ENCODE measurements at places on chromosomes 13 and 19. TPM values are rescaled to one million over a fixed set of nuclear protein-coding genes. Genes with fewer than 3 reads are reported as not detected.

DNA sequence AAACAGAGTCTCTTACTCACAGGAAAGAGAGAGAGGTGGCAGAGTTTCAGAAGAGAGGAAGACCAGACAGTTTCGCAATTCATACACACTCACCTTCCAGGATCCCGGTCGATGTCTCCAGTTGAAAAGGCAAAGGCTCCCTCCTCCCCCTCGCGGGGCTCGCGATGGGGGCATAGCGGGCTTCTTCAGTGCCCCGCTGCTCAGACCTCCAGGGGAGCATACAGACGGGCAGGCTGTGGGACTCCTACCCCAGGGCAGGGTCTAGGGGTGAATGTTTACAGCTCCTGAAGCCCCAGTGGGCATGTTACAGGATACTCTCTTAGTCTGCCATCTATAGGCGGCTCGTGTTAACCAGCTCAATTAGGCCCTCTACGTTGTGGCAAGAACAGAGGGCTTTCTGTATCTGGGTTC is 139.2 kb downstream of the SLITRK5 start:
- DNase-seq: no peak

GRCh38 chr13:42101821-42102585 is 53.6 kb downstream of the DGKH start:
- no peak for DNase-seq

GRCh38 chr19:2221250-2221831 is 14.8 kb downstream of the PLEKHJ1 start:
- no peak for DNase-seq

Gene PIP5K1C
- polyA plus RNA-seq: 60.8 TPM

Gene TNNI3
- not detected for polyA plus RNA-seq

Data from urinary bladder (tissue), 4 donors.